ENCODE measurements at places on chromosomes 1 and 21.

DNA sequence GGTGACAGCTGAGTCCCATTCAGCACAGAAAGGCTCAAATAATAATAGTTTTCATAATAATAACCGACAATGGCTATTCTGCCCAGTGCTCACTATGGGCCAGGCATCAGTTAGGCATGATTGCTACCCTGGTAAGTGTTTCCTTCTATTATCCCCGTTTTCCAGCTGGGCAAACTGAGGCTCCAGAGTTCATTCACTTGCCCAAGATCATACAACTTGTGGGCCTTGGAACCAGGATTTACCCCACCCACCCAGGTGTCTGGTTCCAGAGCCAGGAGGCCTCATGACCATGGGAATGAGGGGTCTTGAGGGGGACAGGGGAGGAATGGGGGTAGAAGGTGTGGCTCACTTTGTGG is 518 bp downstream of the PLOD1 start:
- no peak for DNase-seq

DNA sequence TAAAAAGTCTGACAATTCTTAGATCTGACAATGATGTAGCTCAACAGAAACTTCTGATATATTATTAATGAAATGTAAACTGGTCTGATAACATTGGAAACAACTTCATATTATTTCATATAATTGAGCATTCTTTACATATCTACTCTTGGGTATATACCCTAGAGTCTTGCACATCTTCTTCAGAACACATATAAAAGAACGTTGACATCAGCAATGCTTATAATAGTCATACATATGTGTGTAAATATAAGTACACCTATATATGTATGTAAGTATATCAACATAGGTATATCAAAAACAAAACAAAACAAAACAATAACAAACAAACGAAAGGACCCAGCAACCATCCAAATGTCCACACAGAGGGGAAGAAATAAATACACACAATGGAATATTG is 38.4 kb downstream of the NRIP1 start:
- DNase-seq, result no peak

DNA sequence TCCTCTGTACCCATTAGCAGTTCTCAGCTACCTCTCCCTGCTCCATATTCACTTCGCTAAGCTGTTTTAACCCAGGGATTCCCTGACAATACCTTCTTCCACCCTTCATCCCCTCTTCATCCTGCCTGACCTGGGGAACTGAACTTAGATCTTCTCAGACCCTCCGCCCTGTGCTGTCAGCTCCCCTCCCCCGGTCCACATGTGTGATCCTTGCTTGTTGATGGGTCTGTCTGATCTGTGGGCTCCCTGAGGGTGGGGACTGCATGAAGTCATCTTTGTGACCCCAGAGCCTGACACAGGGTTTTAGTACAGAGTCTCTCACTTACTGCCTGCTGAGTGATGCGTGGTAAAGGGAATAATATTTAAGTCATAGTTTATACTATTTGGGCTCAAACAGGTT is 11.8 kb downstream of the CHAF1B start:
- no peak for DNase-seq

DNA sequence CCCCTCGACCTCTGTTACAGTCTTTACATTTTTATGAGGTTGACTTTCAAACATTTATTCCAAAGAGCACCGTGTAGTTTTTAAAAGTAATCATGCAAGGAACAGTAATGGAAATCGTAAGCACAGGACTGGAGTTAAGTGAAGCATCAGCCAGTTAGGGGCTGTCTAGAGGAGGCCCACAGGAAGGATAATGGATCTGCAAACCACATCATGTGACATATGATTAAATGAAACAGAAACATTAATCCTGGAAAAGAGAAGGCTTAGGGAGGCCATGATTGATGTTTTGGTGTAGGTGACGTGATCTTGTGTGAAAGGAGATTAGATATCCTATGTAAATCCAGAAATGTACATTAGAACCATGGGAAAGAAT is 25.0 kb downstream of the RGS7 start:
- no peak for DNase-seq

DNA sequence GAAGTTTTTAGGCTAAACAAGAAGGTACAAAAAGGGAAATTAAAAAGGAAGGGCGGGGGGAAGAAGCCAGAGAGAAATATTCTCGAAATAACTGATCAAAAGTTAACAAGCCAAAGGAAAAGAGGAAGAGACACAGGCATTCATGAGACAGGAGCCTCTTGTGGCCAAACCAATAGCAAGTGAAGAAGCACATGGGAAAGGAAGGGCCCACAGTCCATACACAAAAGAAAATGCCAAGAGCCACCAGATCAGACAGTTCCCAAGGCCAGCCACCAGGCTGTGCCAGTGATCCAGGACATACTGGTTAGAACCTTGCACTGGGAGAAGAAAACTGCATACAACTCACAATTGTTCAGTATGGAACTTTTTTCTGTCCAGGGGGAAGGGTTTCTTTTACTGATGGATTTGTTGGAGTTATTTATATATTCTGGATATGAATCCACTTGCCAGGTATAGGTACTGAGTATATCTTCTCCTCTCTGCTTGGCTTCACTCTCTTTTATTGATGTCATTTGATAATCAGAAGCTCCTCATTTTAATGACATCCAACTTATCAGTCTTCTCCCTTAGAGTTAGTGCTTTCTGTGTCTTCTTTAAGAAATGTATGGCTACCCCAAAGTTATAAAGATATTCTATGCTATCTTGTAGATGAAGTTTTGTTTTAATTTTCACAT is 76.8 kb downstream of the CD46 start:
- peak; percentile 92 for DNase-seq

GRCh38 chr1:44854970-44855369 is 11.9 kb upstream of the PTCH2 start:
- no peak for DNase-seq

DNA sequence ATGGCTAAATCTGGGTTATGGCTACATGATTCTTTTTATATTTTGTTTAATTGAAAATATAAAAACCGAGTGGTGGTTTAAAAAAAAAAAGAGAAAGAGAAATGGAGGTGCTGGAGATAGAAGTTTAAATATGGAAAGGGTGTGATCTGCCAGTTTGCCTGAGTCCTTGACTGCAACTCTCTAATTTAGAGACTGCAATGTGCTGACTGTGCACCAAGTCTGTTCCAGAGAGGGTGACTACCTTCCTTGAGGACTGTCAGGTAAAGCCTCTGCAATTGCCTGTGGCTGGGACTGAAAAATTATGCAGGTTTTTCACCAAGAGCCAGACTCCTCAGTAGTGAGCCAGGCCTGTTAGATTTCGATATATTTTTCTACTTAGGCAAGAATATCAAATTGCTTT is 1326.3 kb downstream of the BRINP3 start:
- DNase-seq, result no peak

DNA sequence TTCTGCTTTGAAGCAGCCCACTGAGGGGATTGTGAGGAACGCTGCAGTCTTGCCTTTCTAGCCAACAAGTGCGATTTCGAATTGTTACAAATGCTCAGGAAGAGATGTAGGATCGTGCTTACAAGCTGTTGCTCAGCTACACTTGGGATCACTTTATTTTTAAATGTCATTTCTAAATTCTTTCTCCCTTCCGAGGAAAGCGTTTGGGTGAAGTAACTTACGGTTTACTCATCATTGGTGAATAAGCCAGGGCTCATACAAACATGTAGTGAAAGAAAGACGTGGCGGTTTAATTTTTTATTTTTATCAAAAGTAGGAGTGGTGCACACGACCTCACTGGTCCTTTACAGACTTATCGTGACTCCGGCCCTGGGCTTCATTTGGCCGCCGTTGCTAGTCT is 386.6 kb downstream of the KIF26B start:
- no peak for DNase-seq

GRCh38 chr1:30417001-30417700 is 306.2 kb downstream of the MATN1 start:
- DNase-seq, result no peak

DNA sequence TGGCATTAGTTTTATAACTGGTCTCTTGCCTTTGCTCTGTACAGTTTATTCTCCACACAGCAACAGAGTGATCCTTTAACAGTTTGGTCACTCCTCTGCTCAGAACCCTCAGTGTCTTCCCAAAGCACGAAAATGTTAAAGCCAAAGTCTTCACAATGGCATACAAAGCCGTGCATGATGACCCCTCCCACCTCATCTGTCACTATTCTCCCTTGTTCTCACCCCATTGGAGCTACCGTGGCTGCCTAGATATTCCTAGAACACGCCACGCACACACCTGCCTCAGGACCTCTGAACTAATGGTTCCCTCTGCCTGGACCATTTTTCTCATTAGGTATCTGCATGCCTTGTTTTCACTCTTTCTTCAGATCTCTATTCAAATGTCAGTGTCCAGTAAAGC is 8.6 kb upstream of the SEMA4A start:
- no peak for DNase-seq

- DNase-seq, result no peak
These were observed 11.1 kb downstream of the GLRX2 start for GRCh38 chr1:193094112-193094511.

- DNase-seq, result no peak
These were observed 222.8 kb downstream of the RHOU start for GRCh38 chr1:228958121-228958520.

GRCh38 chr21:17585875-17586450 is 26.7 kb downstream of the BTG3 start:
- DNase-seq, result peak; percentile 24

DNA sequence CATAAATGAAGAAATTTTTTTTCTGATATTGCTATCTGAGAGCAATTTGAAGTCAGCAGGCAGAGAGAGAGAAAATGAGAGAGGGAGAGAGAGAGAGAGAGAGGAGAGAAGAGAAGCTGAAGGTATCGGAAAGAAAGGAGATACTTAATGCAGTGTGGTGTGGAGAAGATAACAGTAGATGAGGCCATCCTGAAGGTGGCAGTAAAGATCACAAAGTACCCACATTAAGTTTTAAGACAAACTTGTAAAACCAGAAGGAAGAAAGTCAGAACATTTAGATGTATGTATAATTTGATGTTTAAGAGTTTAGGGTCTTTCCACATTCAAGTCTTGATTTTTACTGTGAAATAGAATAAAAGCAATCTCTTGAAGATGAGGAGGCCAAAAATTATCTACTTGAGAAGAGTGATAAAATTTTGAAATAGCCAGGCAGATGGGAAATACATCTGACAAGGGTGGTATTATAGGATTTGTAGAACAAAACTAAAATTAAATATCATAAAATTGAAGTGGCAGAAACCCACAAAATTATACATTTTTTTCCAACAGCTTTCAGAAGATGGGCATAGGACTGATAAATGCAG is 1753.4 kb downstream of the MRPL39 start:
- peak; percentile 8 for DNase-seq

DNA sequence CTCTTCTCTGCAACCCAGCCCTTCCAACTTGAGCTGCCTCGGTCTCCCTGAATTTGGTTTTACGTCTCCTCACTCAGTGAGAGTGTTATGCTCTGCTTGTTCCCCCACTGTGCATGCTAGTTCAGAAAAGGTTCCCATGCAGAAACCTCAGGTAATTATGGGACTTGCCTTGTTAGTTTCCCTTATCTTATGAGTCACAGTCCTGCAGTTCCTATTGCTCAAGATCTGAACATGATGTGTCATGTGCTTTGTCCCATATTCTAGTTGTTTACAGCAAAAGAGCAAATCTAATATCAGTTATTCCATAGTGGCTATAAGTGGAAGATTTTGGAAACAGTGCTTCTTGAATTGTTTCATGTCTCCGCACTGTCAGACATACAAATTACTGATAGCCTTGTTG is 74.4 kb downstream of the DUSP10 start:
- no peak for DNase-seq

GRCh38 chr1:244657421-244657820 is 4.5 kb downstream of the DESI2 start:
- DNase-seq, result no peak

DNA sequence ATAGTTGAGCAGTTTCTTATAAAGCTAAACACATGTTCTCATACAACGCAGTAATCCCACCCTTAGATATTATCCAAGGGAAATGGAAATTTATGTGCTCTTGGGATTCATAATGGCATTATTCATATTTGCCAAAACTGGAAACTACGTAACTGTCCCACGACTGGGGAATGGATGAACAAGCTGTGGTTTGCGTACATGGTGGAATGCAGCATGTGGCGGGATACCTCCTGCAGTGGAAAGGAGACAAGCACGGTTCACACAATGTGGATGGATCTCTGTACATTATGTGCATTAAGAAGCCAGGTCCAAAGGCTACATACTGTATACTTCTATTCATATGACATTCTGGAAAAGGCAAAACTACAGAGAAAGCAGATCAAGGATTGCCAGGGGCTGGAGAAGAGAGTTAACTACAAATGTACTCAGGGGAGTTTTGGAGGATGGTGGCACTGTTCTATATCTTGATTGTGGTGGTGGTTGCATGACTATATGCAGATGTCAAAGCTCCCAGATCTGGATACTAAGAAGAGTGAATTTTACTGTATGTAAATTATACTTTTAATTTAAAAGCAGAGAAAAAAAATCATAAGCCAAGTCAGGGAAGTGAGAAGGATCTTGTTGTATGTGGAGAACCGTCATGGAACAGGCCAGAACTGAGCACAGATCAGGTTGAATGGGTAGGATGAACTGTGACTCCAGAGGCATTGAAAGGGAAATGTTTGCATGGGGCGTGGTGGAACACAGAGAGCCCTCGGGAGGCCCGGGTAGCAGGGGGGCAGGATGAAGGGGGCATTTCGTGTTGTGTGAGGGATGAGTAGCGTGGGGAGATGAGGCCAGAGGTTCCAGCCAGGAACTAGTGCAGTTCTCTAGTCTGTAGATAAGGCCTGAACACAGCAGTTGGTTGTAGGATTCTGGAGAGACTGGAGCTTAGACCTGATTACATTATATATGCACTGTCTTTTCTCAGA is 90.7 kb downstream of the GALNT2 start:
- no peak for DNase-seq

DNA sequence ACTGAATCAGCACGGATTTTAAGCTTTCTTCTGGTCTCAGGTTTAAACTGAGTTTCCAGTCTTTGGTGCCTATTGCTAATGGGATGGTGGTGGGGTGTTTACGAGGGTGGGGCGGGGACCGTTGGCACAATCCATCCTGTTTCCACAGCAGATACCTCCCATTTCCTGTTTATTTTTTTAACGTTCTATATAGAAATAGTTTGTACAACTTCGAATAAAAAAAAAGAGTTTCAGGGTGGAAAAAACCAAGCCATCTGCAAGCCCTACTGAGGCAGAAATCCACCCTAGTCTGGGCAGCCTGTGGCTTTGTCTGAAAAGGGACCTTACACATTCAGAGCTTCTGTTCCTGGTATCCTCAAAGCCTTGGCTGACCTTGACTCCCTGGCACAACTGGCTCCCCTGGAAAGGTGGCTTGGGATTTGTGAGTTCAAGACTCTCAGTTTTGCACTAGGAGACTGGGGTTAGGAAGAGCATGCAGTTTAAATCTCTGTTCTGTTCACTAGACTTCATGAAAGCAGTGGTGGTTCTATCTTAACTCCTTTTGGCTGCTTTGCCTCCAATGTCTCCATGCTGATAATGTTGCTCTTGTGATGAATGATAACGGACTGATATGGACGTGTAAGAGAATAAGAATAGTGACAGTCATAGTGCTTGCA is 46.7 kb downstream of the VANGL2 start:
- DNase-seq, result no peak

All from hematopoietic multipotent progenitor cell treated with erythropoietin and hydrocortisone succinate and interleukin-3 and kit ligand, for 17 days (in vitro differentiated cells).